Left lung (tissue), 14 donors: ENCODE measurements at places on chromosomes 16 and 17.

GRCh38 chr16:67562526-67562917, at the start of gene CTCF:
Gene CTCF, plus strand, starts transcription at chr16:67562526. Its CDS starts 48,307 bp downstream, at chr16:67610833.
- DNase-seq: peak; percentile 95

- DNase-seq: no peak
These were observed 119.1 kb downstream of the CCDC182 start for GRCh38 chr17:57625957-57626356.

DNA sequence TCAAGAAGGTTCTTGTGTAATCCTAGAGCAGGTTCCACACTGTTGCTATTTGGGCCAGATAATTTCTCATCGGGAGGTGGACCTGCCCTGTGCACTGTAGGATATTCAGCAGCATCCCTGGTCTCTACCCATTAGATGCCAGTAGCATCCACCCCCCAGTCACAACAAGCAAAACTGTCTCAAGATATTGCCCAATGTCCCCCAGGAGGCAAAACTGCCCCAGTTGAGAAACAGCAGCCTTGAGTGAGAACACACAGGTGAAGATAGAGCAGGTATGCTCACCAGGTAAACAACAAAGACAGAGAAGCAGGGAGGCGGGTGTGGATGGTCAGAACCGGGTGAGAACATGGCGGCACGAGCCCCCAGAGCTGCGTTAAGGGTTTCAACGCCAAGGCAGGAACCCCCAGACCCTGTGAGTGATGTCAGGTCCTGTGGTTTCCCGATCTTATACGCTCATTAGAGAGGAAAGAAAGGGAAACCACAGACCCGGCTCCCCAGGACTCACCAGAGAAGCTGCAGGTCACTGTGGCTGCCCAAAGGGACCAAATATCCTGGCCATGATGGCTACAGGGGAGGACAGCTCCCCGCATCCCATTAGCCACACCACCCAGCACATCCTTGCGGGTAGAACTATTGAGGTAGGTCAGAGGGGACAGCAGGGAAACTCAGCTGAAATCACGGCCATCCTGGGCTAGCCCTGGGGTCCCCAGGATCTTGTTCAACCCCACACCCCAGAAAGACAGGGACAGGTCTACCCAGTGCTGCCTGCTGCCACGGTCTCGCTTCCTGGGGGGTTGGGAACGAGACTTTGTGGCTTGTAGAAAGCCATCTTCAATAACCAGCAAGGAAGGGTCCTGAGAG, 21.2 kb downstream of the CDC42EP4 start:
- no peak for DNase-seq

DNA sequence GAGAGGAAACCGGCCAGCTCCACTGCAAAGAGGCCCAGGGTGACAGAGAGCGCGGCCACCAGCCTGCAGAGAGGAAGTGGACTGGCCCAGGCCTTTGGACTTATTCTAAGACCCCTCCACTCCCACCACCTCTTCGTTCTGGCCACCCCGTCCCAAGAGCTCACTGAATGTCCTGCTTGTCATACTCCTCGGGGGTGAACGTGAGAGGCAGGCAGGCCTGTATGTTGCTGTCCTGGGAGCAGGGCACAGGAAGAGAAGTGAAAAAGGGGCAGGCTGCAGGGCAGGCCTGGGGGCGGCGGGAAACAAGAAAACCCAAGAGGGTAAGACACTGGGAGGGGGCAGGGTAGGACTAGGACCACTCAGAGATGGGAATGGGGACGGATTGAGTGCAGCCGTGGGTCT, 384 bp downstream of the TMEM107 start:
- DNase-seq: no peak

DNA sequence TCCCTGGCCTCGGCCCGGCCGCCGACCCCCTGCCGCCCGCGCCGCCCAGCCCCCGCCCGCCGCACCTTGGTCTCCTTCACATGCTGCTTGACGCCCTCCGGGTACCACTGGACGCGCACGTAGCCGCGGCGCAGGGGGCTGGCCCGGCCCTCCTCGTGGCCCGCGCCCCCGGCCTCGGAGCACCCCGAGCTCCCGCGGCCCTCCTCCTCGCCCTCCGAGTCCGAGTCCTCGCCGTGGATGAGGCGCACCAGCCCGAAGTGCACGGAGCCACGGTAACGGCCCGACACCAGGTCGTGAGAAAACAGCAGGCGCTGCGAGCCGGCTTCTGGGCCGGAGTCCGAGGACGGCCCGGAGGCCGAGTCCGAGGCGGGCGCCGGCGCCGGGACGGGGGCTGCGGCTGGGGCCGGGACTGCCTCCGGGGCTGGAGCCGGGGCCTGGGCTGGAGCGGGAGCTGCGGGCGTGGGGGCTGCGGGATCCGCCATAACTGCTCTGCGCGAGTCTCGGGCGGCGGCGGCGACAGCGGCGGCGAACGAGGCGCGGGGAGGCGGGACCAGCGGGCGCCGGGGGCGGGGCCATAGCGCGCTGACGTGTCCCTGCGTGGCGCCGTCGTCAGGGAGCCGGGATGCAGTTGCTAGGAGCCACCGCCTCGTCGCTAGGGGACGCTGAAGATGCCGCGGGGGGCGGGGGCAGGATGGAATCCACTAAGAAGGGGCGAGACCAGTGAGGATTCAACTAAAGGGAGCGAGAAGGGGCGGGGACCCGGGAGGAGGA, at the start of gene UBE2O:
UBE2O (minus strand) TSS at position 493 of the 771 bp plus-strand sequence; CDS start at position 482, 11 bp downstream.
- peak; percentile 88 for DNase-seq

GRCh38 chr16:66383551-66383950, 17.1 kb downstream of the CDH5 start:
- DNase-seq: no peak

DNA sequence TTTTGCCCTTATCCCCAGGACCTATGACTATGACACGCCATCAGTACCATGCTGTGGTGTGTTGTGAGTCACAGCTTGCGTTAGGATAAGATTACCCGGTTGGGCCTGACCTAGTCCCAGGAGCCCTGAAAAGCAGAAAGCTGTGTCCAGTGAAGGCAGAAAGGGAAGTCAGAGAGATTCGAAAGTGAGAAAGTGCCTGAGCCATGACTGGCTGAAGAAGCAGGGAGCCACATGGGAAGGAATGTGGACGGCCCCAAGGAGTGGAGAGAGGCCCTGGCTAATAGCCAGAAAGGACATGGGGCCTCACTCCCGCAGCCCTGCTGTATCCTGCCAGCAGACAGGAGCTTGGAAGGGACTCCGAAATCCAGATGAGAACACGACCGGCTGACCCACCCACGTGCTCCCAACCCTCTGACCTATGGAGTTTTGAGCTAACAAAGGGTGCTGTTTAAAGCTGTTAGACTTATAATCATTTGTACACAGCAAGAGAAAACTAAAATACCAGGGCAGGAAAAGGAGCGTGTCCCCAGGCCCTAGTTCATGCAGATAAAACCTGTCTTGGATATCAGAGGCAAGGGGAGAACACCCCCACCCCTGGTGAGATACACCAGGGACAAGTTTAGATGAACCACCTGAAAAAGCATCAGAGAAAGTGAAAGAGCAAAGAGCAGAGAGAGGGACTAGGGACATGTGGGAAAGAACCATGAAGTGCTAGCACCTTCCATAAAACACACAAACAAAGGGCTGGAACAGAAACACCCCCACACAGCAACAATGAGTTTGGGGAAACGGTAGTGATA, 115.3 kb downstream of the SLC39A11 start:
- peak; percentile 40 for DNase-seq

- DNase-seq: no peak
These were observed 3.6 kb upstream of the HS3ST3B1 start for GRCh38 chr17:14297161-14297851.

GRCh38 chr16:50878966-50879615, 137.2 kb downstream of the CYLD start:
- no peak for DNase-seq

GRCh38 chr17:16512011-16512410, 20.0 kb upstream of the LRRC75A start:
- DNase-seq: no peak

DNA sequence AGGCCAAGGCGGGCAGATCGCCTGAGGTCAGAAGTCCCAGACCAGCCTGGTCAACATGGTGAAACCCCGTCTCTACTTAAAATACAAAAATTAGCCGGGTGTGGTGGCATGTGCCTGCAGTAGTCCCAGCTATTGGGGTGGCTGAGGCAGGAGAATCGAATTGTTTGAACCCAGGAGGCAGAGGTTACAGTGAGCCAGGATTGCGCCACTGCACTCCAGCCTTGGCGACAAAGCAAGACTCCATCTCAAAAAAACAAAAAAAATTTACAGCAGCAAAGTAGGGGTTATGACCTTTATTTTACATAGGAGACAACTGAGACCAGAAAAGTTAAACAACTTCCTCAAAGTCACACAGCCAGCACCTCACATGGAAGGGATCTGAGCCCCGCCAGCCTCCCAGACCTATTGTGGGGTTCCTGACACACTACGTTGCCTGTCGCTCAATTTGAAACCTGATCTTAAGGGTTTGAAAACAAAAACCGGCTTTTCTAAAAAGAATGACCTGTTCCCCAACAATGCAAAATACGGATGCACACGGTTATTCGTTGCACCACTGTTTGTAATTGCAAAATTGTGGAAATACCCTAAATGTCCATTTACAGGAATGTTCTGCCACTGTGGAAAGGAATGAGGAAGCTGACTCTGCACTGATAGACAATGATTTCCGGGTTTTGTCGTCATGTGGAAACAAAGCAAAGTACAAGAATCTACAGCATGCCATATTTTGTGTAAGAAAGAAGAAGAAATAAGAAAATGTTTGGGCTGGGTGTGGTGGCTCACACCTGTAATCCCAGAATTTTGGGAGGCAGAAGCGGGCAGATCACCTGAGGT, 77.2 kb downstream of the CNGB1 start:
- peak; percentile 83 for DNase-seq

DNA sequence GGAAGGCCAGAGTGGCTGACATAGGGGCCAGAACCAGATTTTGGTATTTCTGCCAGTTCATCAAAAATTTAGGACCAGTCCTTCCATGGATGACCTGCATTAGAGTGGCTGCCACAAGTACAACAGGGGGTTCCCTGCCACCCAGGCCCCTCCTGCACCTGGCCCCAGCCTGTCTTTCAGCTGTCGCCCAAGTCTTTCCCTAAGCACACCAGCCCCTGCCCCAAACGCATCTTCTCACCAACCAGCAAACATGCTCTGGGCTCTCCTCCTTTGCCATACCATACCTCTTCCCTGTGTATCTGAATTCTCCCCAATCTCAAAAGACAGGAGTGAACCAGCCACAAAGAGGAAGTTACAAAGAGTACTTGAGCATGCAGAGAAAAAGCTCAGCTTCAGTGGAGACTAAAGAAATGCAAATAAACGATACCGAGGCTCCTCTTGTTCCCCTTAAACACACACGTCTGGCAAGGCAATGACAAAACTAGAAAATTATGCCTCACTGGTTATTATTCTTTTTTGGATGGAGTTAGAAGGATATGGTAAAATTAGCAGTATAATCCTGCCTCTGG, 130.6 kb downstream of the DYNLRB2 start:
- no peak for DNase-seq

- no peak for DNase-seq
These were observed 14.2 kb upstream of the CCR7 start for GRCh38 chr17:40579471-40579870.

DNA sequence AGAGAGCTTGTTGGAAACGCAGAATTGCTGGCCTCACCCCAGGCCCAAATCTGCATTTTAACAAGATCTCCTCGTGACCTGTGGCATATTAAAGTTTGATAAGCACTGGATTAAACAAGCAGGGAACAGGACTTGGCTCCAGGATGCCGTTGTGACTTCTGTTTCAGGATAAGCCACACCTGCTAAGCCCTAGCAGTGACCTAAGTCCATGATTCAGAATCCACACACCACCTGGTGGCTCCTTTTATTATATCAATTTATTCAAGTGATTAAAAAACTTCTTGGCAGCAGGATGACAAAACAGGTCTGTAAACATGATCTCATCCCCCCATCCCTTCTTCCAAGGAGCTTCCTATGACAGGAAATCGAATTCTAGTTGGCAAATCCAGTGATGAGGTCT, 9.1 kb downstream of the NAGPA start:
- no peak for DNase-seq

DNA sequence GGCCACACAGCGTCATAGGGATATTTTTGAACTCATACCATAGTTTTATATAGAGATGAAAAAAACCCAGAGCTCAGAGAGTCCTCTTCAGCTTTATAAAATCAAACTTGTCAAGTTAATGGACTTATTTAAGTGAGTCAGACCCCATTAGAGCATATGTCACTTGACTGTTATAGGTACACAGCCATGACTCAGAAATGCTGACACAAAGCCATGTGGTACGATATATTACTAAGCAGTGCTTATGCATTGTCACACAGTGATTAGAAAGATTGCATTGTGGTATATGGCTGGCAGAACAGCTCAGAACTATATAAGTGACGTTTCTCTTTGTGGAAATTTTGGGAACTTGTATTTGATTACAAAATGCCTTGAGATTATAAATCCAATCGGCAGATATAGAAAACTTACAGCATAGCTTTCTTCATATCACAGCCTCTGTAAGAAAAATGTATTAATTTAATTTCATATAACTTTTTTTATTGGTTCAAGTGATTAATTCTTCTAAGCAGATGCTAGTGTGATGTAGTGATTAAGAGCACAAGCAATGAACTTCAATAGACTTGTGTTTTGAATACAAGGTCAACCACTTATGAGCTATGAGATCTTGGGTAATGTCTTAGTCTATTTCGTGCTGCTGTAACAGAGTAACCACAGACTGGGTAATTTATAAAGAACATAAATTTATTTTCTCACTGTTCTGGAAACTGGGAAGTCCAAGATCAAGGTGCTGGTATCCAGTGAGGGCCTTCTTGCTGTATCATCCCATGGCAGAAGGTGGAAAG, 25.8 kb upstream of the GINS3 start:
- no peak for DNase-seq

DNA sequence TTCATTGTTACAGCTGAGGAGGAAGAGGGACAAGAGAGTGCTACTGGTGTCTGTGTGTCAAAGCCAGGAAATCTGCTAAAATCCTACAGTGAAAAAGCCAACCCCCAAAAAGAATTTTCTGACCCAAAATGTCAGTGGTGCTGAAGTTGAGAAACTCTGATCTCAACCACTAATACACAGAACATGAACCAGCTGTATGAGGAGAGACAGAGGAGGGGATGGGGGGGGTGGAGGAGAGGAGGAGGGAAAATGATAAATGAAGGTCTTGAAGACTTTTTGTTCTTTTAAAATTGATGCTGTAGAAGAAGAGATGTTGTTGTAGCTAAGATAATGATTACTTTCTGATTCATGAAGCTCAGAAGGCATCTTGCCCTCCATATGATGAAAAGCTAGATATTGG, 27.4 kb upstream of the CDRT4 start:
- DNase-seq: no peak
